Stimulated activated CD4-positive, alpha-beta T cell treated with anti-CD3 and anti-CD28 coated beads, TNF-alpha, amount 100 ng/mL, for 4 hours (primary cell): ENCODE measurements at places on chromosomes 2 and 18.

DNA sequence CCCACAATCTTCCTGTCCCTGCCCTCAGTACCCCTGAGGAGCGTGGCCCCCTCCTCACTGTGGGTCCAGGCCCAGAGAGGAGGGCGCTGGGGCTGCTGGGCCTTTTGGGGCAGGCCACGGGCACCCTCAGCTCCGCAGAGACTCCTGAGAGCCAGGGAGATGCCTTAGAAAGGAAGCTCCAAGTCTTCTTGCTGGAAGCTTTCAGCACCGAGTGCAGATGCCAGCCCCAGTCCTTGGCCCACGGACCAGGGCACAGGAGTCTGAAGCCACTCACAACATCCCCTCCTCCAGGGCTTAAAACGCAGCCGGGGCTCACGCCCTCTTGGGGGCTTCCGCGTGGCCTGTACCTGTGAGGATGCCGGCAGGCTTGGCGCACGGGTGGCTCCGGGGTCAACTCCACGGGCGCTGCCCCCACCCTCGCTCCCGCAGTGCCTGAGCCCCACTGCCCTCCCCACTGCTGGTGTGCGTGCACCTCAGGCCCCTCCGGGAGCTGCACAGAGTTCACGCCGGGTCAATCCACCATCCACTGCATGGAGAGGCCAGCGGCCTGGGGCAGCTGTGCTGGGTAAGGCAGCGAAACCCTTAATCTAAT is 72.1 kb upstream of the CTDP1 start:
- no peak for DNase-seq

DNA sequence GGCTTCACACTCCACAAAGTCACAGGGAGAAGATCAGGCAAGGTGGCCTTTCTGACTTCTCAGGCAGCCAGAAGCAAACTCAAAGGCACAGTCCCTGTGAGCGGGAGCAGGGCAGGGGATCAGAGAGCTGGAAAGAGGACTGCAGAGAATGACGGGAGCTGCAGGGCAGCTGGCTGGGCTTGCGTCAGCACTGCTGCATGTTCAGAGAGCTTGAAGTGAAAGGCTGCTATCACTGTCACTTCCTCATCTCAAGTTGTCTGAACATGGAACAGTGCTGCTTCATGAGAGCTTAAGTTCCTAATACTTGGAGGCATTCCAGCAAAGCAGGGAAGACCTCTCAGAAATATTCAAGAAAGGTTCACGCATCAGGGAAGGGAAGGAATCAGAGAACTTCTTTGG is 20.4 kb downstream of the TGFBRAP1 start:
- DNase-seq: no peak

DNA sequence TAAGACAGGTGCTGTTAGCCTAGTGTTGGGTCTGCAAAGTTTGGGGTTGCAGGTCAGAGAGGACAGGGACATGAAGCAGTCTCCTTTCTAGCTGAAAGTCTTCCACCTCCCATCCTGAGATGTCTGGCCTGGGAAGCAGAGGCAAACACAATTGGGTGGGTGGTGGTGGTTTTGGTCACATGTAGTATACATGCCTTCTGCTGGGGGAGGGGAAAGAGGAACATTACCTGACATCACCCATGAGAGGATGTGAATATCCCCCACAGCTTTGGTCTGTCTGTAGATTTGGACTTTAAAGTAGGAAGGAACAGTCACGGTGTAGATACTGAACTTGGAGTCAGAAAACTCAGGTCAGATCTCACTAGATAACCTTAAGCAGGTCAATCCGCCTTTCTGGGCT is 4.6 kb upstream of the DNAJC5G start:
- DNase-seq: no peak

GRCh38 chr18:63152096-63152495 is 167.5 kb downstream of the BCL2 start:
- no peak for DNase-seq

GRCh38 chr2:195009202-195009601 is 647.8 kb upstream of the SLC39A10 start:
- no peak for DNase-seq

DNA sequence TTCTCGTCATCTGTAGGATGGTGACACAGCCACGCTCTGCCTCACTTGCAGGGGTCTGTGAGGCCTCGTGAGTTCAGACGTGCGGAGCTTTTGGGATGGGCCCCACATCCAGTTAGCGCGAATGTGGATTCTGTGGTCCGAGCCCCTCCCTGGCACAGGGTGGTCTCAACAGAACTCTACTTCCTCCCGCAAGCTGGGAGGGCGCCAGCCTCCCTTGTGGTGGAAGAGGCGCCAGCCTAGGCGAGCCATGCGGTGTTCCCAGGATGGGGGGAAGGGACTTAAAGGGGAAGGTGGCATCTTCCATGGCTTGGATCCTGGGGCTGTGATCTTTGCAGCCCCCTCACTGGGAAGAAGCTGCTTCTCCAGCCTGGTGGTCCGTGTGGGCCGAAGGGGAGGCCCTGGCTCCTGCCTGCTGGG is 1.4 kb downstream of the SNORC start:
- DNase-seq: no peak
